ENCODE measurements at places on chromosomes 5 and 9.

DNA sequence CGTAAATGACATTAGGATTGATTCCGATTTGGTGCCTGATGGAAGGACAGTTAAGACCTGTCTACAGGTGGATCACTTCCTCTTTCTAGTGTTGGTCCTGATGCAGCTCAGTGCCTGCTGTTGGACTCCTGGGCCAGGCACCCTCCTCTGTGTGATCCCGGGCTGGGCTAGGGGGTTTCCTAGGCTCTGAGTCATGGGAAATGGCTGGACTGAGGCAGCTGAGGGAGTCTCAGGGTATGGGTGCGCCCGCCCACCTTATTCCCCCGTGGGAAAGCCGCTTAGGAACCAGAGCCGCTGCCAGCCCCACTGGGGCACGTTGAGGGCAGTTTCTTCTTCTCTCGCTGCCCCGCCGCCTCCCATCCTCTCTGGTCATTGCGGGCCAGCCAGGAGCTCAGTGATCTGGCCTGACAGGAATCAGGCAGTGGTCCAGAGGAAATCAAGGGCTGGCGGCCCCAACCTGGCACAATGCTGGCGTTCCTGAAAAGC, 12.9 kb downstream of the TCF7 start:
- no peak for DNase-seq

GRCh38 chr5:149999866-150000255, 593 bp downstream of the TIGD6 start:
- DNase-seq, result no peak

DNA sequence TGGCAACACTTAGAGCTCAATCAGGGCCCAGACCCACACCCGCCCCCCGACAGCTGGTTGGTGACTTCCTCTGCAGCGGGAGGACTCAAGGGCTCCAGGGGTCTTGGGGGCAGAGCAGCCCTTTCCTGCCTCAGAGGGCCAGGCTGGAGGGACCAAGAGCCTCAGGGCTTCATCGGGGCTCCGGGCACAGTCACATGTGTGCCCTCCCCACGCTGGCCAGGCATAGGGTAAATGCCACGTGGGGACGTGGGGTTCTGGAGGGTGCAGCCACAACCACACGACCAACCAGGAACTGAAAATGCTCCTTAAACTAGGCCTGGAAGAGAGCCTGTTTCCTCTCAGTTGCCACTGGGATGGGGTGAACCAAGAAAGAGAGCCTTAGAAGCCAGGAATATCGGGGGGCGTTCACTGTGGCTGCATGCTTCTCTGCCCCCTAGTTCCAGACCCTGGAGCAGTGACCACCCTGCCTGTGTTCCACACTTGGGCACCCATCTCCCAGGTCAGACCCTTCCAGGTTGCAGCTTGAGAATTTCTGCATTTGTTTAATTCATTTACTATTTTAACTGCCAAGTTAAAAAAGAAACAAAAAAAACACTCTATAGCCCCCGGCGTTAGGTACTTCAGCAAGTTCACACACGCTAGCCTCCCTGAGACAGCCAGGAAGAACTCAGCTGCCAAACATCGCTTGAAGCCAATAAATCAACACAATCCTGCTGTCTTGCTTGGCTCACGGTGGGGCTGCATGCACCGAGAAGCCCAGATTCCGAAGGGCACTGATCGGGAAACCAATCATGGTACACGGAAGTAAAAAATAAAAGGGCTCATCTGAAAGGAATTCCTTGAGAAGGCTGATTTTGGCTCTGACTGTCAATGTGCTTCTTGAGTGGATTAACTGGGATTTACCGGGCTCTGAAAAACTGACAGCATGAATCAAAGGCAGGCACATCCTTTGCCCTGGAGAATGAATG, 56.1 kb upstream of the PHYKPL start:
- DNase-seq, result no peak

GRCh38 chr5:51043745-51044144, 339.5 kb upstream of the ISL1 start:
- DNase-seq, result no peak

GRCh38 chr5:135208555-135208902, 174.5 kb upstream of the PITX1 start:
- DNase-seq, result no peak

DNA sequence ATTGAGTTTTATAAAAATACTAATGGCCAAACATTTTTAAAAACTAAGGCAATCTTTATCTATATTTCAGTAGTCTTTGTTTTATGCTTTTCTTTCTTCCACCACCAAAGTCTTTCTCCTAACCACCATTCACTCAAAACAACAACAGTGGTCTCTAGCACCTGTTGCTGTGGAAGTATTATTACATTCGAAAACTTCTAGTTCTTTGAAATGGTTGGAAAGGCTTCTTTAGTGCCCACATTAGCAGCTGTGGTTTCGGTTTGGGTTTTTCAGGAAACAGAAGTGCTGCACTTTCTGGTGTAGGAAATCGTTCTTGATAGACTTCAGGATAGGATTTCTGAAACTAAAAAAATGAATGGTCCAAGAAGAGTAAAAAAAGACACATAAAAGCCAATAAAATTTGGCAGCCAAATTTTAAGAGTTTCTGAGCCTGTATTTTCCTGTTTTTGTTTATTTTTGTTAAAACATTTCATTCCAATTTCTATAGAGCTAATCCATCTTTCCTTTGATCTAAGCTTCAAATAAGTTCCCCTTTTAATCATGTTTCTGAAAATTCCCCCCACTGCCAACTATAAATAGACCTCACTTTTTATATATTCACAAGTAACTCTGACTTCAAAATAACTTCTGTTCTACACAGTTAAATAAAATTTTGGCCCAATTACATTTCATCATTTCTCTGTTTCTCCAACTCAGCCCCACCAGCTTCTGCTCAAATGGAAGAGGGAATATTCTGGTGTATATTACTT, 102.2 kb downstream of the DEPDC1B start:
- DNase-seq, result no peak

DNA sequence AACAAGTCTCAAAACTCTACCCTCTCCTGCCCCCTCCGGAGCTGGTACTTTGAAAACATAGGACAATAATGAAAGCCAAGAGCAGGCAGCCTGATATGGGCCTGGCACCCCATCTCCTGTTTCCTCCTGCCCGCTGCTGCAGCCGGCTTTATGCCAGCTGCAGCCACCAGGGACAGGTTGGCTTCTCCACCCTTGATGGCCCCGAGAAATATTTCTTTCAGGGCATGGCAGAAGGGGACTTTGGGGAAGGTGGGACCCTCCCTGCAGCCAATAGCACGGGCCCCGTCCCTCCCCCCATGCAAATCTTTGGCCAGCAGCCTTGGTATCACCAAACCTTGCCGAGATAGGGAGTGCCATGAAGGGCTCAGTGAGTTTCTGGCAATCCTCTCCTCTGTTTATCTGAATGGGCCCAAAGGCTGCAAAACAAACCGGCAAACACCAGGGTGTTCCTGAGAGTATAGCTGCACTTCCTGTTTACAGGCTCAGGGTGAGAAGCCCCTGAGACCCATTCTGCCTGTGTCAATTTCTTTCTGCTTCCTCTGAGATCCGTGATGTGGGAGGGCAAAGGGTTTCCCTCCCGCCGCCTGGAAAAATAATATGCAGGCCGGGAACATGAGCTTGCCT, 73.4 kb upstream of the BOD1 start:
- no peak for DNase-seq

- peak; percentile 82 for DNase-seq
These were observed 16.2 kb downstream of the ATPSCKMT start for GRCh38 chr5:10233505-10233904.

- no peak for DNase-seq
These were observed 155.5 kb downstream of the RAB3C start for GRCh38 chr5:58738336-58738735.

GRCh38 chr9:137435381-137435891, 5.7 kb downstream of the ENTPD8 start:
- DNase-seq, result no peak
